Mesenteric fat pad (tissue), 1 donor: ENCODE measurements at places on chromosomes 16 and 17. TPM values are rescaled to one million over a fixed set of nuclear protein-coding genes. Genes with fewer than 3 reads are reported as not detected.

- no peak for DNase-seq
Observed at GRCh38 chr16:53456625-53457024, 22.4 kb downstream of the RBL2 start.

- DNase-seq, result no peak
Observed at GRCh38 chr16:67158637-67159600, 790 bp downstream of the TRADD start.

Gene KRT222
- total RNA-seq, result 0.26 TPM

DNA sequence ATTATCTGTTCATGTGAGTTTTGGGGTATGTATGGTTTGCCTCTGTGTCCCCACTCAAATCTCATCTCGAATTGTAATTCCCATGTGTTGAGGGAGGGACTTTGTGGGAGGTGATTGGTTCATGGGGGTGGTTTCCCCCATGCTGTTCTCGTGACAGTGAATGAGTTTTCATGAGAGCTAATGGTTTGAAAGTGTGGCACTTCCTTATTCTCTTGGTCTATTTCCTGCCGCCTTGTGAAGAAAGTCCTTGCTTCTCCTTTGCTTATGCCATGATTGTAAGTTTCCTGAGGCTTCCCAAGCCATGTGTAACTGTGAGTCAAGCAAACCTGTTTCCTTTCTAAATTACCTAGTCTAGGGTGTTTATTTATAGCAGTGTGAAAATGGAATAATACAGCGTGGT lies 128.1 kb upstream of the HS3ST4 start:
- no peak for DNase-seq

DNA sequence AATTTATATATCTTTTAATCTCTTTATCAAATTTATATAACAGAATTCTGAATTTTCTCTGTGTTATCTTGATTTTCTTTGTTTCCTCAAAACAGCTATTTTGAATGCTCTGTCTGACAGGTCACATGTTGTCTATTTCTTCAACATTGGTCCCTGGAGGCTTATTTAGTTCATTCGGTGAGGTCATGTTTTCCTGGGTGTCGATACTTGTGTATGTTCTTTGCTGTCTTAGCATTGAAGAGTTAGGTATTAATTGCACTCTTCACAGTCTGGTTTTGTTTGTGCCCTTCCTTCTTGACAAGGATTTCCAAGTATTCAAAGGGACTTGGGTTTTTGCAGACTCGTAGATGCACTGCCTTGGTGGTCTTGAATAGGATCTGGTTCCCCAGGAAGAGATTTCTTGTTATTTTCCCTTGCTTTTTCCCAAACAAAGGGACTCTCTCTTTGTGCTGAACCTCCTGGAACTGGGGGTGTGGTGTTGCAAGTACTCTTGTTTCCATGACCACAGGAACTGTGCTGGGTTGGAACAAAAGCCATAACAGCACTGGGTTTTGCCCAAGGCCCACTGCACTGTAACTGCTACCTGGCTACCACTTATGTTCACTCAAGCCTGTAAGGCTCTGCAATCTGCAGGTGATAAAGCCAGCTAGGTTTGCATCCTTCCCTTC lies 1483.0 kb downstream of the CDH8 start:
- DNase-seq, result no peak
